GM13977 (cell line): ENCODE measurements at places on chromosomes 6 and 20.

DNA sequence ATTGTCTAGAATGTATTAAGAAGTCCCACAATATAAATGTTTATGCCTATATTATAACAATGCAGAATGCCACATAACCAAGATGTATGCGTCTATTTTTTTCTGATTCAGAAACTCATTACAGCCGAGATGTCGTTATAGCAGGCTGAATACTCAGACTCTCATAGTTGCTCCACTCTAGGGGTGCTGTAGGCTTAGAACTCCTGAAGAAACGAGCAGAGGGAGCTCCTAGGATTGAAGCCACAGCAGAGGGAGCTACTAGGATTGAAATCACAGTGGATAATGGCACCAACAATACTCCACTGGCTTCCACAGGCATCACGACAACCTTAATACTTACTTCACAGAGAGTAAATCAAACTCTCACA is 208.9 kb downstream of the KIF16B start:
- no peak for DNase-seq

GRCh38 chr6:161748535-161749416 is 474.9 kb upstream of the AGPAT4 start:
- peak; percentile 19 for DNase-seq

GRCh38 chr6:170056278-170056711 is 234.6 kb downstream of the DLL1 start:
- no peak for DNase-seq

- peak; percentile 31 for DNase-seq
These were observed 84.5 kb downstream of the SLC16A10 start for GRCh38 chr6:111171577-111172400.

GRCh38 chr6:127515234-127515793 is 3.8 kb downstream of the MTCL3 start:
- peak; percentile 35 for DNase-seq

- DNase-seq = peak; percentile 50
These were observed 25.4 kb downstream of the DIDO1 start for GRCh38 chr20:62900692-62901584.

- DNase-seq = peak; percentile 77
These were observed 133.5 kb downstream of the TBC1D7 start for GRCh38 chr6:13194852-13195251.

DNA sequence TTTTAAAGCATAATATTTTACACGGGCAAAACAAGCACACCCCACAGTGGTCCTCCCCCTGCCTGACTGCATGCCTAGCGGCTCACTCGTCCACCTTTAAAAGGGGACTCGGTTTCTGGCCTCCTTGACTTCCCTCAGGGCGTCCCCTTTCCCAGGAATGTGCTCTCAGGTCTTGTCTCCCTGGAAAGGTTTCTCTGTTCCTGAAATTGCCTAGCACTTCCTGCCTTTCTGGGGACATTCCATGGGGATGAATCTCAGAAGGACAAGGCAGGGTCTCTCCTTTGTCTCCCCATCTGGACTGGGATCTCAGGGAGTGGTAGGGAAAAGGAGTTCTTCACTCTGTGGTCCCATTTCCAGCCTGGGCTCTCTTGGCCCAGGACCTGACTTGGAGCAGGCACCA is 4.9 kb downstream of the TCF15 start:
- DNase-seq = no peak

- no peak for DNase-seq
These were observed 45.8 kb upstream of the ARID1B start for GRCh38 chr6:156731396-156731795.

DNA sequence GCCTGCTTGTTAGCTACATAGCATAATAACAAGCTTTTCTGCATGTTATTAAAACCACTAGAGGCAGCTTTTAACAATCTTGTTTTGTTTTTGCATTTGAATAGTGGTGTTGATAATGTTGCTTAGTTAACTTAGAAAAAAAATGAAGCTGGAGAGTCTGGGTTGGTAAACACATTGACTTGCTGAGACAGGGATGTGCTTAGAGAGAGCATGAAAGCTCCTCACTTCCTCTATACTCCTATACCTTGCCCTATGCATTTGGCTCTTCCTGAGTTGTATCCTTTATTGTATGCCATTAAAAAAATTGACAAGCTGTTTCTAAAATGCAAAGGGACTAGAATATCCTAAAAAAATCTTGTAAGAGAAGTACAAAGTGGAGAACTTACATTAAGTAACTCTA is 13.6 kb downstream of the FAM83B start:
- no peak for DNase-seq

DNA sequence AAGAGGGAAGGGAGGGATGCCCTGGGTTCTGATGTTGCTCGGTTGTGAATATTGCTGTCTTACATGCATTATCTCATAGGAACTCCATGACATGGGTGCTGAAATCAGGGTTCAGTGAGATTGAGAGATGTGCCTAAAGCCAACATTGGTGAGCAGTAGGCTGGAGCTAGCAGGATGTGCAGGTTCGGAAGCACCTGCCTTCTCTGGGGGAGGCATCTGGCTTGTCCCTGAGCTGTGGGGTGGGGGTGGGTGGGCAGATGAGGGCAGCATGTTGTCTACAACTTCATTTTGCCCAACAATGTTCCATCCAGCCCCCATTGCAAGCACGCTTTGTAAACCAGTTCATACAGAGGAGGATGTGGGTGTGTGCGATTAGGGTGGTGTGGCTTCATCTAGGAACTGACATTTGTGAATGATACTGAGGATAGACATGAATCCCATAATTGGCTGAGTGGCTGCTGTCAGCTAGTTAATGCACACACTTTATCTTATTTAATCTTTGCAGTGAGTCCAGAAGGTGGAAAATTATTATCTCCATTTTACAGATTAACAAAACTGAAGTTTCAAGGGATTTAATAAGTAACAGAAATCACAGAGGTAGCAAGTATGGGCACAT is 119.4 kb downstream of the SYNDIG1 start:
- DNase-seq = no peak

GRCh38 chr6:158781692-158782373 is 37.3 kb downstream of the EZR start:
- no peak for DNase-seq

- no peak for DNase-seq
These were observed 66.6 kb downstream of the TNFAIP3 start for GRCh38 chr6:137933696-137934095.

DNA sequence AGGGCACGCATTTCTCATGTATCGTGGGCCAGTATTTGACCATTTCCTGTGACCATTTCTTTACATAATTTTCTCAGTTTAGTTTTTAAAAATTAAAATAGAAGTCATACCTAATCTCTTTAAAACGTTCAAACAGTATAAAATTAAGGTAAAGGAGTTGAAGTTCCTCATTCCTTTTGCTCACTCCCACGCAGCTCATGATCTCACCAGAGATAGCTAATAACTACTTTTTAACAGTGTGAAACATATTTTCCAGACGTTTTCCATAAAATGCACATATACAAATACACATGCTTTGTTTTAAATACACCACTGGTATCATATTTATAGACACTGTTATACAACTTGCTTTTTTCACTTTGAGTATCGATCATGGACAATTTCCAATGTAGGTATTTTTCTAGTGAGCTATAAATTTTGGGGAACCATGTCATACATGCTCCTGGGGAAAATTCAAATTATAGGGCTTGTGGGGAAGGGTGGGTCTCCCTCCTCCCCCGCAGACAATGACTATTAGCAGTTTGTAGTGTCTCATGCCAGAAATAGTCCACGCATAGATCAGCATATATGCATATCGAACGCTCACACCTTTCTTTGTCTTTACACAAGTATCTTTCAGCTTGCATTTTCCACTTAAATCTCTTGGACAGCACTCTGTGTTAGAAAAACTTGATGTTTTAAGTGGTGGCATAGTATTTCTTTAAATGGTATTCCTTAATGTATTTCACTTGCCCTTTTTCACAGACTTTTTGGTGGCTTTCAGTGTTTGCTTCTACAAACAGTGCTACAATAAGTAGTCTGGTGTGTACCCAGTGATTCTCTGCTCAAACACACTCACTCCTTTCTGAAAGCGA is 145.5 kb upstream of the ZNF217 start:
- no peak for DNase-seq

DNA sequence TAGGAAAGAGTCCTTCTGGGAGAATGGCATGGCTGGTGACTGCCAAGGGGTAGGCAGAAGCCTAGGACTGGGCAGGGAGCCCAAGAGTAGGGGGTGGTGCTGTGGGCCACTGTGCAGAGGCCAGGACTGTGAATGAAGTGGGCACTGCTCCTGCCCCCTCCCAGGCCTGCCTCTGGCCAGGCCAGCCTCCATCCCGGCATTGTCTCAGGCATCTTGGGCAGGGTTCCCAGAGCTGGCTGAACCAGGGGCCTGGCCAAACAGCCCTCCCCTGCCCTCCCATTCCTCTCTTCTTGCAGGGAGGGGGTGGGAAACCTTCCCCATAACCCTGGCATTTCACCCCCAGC is 81.6 kb downstream of the MRPL14 start:
- no peak for DNase-seq

DNA sequence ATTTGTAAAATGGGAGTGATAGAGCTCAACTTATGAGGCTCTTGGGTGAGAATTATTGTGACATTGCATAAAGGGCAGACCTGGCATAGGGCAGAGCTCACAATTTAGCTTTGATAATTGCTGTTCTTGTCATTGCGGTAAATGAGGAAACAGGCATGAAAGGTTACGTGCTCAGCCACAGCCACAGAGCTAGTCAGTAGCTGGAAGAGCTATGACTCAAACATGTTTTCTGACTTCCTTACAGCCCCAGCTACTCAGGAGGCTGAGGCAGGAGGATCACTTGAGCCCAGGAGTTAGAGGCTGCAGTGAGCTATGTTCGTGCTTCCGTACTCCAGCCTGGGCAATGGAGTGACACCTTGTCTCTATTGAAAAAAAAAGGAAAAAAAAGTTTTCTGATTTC is 3.5 kb upstream of the GHRH start:
- DNase-seq = peak; percentile 57

DNA sequence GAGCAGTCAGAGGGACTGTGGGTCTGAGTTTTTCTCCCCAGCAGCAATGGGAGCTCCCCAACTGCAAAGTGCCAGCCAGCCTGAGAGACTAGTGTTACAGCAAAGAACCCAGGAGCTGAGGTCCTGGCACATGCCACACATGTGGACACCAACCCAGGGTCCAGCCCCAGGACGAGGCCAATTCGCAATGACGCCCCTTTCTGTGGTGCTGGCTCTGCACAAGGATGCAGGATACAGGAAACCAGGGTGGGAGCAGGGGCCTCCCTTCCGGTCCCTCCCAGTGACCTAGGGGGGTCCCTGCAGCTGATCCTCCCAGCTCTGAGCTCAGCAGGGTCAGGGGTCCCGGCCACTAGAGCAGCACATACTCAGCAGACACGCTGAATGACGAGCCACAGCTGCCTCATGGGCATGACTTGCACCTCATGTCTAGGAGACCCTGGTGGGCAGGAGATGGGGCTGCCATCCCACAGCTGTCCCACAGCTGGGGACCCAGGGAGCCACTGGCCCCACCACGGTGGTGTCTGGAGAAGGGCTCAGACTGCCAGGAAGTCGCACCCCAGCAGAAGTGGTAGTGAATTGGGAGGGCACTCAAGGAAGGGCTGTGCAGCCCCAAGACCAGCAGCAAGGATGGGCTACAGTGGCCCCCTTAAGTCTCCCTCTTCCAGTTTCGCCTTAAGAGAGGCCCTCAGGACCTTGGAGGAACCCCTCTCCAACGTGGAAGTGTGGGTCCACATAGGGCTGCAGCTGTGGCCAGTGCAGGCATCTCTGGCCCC is 3.6 kb downstream of the ARFRP1 start:
- peak; percentile 3 for DNase-seq

- DNase-seq = no peak
These were observed 40.4 kb upstream of the TBC1D7 start for GRCh38 chr6:13368731-13369115.

GRCh38 chr6:25312703-25313102 is 33.5 kb downstream of the CARMIL1 start:
- DNase-seq = no peak

GRCh38 chr6:25743868-25744267 is 10.7 kb upstream of the SLC17A4 start:
- no peak for DNase-seq

DNA sequence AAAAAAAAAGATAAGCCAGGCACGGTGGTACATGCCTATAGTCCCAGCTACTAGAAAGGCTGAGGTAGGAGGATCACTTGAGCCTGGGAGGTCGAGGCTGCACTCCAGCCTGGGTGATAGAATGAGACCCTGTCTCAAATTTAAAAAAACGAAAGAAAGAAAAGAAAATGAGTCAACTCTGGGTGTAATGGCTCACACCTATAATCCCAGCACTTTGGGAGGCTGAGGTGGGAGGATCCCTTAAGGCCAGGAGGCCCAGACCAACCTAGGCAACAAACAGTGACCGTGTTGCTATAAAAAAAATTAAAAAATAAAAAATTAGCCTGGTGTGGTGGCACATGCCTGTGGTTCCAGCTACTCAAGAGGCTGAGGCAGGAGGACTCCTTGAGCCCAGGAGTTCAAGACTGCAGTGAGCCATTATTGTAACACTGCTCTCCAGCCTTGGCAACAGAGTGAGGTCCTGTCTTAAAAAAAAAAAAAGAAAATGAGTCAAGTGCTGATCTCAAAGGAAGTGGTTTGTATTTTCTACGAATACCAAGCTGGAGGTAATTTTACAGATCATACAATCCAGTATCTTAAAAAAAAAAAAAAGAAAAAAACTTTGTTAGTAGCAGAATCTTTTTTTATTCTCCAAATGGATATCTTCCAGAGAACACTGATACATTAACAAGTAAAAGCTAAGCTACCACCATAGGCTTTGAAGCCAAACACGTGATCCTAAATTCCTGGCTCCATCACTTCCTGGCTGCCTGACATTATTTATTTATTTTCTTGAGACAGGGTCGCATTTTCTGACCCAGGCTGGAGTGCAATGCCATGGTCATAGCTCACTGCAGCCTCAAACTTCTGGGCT is 5.7 kb downstream of the COMMD7 start:
- DNase-seq = no peak

DNA sequence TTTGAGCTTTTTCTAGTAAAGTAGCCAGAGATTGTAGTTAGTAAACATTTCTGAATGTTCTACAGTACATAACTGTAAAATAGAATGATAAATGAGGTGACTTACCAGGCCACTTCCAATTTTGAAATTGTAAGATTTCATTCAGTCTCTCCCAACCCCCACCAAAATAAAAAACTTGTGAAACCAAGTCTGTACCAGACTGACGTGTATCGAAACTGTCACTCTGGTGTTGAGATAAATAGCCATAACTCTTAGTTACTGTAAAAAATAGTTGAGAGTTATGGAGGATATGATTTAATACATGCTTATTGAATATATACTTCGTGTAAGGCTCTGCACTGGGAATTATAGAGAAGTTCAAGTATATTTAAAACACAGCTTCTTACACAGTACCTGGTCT is 455.7 kb downstream of the PLCB1 start:
- peak; percentile 15 for DNase-seq

DNA sequence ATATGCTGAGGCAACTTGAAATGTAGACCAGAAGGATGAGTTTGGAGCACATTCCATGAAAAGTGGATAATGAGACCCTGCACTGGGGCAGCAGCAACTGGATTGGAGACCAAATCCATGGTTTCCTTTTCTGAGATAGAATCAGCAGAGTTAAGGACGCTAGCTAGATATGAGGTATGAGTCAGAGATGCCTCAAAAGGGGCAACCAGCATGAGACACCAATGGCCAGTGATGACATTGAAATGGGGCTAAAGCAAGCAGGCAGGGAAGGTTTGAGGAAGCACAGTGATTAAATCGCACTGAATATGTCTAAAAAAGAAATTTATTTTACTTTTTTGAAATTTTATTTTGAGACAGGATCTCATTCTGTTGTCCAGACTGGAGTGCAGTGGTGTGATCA is 802.4 kb downstream of the TFAP2A start:
- no peak for DNase-seq

- no peak for DNase-seq
These were observed 157.4 kb downstream of the TSHZ2 start for GRCh38 chr20:53129563-53129962.

GRCh38 chr6:143513410-143513809 is 1.9 kb upstream of the FUCA2 start:
- peak; percentile 65 for DNase-seq
